HepG2 (cell line): ENCODE measurements at places on chromosomes 1 and 21.
A peak's percentile ranks its signal among the peaks of the same experiment; 100 is the strongest.

DNA sequence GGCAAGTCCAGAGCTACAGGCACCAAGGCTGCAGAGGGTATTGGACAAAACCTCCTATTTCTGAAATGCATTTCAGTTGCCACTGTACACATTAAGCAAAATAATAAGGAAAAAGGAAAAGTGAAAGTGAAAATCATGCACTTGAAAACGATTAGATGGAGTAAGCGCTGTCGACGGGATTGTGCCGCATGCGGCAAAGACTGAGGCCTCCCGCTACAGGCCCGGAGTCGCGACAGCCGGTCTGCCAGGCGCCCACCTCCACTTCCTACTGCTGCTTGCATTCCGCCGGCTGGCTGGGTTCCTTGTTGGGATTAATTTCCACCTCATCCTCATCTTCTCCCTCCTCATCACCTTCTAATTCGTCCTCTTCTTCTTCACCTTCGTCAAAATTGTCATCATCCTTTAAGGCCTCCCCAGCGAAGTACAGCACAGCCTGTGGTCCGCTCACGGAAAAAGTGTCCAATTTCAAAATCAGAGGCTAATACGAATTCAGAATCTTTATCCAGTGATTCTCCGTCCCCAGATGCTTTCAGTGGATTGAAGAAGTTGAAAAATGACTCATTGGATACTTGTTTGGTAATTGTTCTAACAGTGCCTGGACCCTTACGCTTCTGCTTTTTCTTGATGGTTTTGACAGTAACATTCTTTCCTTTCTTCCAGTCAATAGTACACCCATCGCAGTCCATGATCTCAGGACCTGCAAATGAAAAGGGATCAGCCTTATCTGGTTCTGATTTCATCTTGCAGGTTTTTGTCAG, 38.0 kb downstream of the CD58 start:
- no peak for DNase-seq

DNA sequence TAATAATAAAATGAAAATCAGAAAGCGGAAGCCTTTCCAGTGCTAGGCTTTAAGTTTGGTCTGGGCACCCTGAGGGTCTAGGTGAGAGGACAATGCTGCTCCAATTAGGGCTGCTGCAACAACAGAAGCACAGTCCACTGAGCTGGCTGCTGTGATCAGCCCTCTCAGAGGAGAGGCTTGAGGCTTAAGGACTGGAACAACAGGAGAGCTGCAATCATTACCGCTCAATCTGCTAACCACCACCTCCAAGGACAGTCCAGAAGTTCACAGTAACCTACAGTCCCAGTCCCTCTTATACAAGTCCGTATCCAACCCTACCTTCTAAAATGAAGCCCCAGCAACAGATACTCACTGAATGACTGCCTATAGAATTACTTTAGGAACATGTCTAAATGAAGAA, 62.1 kb downstream of the USP24 start:
- DNase-seq = no peak

DNA sequence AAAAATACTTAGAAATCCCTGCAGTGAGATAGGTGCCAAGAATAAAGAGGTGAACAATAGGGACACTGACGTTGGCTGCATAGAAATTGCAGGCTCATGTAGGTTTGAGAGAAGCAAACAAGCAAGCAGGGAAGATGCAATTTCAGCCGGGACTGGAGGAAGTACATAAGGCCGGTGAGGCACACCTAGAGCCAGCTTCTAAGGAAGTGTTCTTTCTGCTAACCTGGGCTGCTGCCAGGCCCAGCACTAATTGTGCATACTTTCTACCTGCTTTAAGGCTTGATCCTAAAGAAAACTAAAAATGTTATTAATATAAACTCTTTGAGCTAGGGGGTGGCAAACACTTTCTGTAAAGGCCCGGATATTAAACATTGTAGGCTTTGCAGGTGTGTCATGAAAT, 71.0 kb downstream of the LMO4 start:
- no peak for DNase-seq

DNA sequence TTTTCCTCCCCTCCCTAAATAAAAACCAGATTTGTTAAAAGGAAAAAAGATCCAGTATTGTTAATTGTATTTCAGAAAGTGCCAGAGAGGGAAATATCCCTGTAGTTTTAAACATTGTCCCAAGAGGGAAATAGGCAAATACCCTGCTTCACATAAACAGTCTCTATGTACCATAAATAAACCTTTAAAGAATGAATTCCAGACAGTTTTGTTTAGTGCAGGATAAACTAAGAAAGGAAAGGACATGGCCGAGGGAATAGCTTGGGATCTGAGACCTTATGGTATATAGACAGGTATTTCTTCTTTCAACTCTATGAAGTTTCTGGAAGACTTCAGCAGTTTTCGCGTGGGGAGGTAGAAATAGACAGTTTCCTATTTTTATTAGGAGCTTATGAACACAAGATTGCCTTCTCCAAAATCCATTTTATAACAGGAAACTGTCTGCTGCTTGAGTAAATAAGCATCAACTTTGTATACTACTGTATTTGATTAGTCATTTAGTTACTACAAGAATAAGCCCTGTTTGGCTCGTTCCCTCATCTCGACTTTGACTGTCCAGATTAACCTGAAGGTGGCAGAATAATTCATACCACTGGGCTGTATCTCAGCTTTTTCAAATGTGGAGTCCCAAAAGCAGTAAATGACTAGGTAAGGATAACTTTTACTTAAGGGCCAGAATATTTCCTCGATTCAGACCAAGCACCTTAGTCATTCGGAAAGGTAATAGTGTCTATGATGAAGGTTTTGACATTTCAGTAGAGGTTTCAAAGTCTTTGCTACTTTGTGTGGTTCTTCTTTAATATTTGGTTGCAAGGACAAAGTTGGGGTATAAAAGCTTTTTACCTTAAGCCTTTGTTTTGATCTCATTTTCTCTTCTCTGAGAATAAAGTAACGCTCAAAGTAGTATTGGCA, 177.5 kb downstream of the VPS13D start:
- peak; percentile 56 for DNase-seq
